GM23248 (cell line): ENCODE measurements at places on chromosomes 3 and 15. TPM values are rescaled to one million over a fixed set of nuclear protein-coding genes. Genes with fewer than 3 reads are reported as not detected.

The TP63 gene
- polyA plus RNA-seq, result not detected in 2 replicates

DNA sequence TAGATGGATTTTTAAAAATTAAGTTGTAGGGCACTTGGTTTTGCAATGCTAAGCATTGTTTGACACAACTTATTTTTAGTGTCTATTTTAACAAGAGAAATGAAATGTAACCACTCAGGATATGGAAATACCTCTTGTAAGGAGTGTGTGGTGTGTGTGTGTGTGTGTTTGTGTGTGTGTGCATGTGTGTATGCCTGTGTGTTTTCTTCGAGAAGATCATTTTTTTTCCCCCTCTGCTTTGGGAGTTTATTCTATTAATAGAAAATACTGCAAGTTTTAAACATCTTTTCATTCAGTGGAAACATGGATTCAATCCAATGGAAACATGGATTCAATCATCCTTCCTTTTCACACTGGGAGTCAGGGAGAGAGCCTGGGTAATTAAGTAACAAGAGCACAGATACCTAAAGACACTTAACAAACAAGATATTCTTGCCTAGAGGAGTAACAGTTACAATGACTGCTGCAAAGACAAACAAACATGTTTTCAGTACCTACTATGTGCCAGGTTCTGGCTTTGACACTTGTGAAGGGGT lies 567.2 kb upstream of the TBL1XR1 start:
- no peak overlapping the region for H3K4me3 ChIP-seq
- H3K36me3 ChIP-seq, result no peaks in the 10 kb centered on the region
- peak; percentile 35 for DNase-seq
- no peak overlapping the region for H3K27ac ChIP-seq
- peaks cover 19% of the 10 kb centered on the region; the same call in 1 of the 2 replicates for H3K4me1 ChIP-seq
- no peaks in the 10 kb centered on the region for H3K27me3 ChIP-seq

DNA sequence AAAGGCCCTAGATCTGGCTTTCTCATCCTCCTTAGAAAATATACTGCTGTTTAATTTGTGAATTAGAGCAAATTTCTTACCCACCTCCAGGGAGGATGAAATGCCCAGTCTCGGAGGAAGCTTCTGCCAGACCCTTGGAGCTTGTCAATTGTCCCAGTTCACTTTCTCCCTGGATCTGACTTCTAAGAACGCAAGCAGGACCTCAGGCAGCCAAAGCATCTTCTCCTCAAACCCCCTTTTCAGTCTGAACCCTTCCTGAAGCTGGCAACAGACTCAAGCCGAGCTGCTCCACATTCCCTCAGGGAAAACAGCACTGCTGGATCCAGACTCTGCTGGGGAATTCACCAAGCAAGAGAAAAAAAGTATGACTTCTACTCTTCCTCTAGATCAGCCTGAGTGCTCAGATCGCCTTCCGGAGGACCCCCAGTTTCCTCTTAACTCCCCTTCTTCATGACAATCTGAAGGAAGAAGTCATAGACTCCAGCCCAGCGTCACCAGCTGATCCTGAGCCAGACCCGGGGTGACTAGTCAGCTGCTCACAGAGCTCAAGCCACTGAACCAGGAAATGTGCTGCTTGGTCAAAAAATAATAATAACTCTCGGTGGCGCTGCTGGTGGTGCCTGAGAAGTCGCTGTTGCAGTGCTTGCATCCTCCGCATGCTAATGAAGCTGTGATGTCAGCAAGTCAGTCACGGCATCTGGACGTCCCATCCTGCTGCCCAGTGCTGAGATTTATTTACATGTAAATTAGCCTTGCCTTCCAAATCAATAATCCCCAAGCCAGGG lies at the start of gene PRICKLE2:
PRICKLE2 (minus strand) TSS at position 641 of the 785 bp plus-strand sequence. CDS start 26,539 bp downstream, outside the sequence.
- H3K4me1 ChIP-seq, result peaks cover 61% of the 10 kb centered on the region
- H3K27ac ChIP-seq, result peak within 1 kb of the TSS; percentile 95
- H3K4me3 ChIP-seq, result peak within 1 kb of the TSS; percentile 75
- H3K27me3 ChIP-seq, result no peaks in the 10 kb centered on the region

The OSBPL10 gene
- 0.95 and 2.4 TPM in 2 replicates for polyA plus RNA-seq

The PLSCR5 gene
- polyA plus RNA-seq, result not detected in 2 replicates

DNA sequence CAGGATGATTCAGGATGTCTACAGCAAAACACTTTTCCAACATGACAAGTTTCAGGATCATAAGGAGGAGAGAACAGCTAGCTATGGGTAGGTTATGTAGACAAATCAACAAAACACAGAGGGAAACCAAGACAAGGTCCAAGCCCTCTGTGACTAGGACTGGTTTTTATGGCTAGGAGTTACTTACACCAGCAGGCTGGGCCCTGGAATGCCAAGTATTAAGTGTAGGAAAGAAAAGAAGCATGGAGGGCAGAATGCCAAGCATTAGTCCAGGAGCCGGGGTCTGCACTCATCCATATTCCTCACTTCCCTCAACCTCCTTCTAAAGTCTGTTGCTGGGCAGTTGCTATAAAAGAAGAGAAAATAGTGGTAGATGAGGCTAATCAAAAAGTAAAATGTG lies 35.3 kb upstream of the PPP2R3A start:
- H3K36me3 ChIP-seq, result no peaks in the 10 kb centered on the region
- H3K4me1 ChIP-seq, result peaks cover 18% of the 10 kb centered on the region
- H3K27ac ChIP-seq, result peak overlapping the region; percentile 38
- H3K27me3 ChIP-seq, result no peaks in the 10 kb centered on the region
- DNase-seq, result peak; percentile 16

DNA sequence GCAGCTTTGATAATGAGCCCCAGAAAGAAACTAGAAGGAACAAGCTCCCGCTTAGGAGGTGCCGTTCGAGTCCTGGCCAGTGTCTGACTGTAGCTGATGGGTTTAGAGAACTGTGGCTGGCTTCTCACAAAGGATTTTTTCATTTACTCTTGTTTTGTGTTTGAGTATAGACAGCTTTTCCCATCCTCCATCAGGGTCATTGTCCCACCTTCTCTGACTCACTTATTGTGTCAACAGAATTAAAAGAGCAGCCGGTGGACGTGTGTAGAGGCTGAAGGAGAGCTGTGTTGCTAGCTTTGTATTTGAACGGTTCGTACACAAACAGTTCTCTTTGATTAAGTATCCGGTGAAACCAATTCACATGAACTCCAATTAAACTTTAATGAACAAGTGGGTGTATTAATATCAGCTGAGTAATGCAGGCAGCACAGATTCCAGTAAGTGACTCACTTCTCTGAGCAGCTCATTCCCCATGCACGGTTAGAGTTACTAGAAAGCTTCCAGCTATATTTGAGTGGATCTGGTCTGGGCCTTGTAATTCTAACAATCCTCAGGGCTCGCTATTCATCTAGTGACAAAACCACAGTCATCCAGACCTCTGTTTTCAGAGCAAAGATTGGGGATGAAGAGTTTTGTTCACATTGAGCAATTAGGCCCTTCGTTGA lies 141.0 kb downstream of the LPP start:
- peaks cover 61% of the 10 kb centered on the region for H3K4me1 ChIP-seq
- H3K27ac ChIP-seq, result peak overlapping the region; percentile 79
- no peaks in the 10 kb centered on the region for H3K27me3 ChIP-seq
- H3K36me3 ChIP-seq, result no peaks in the 10 kb centered on the region
- H3K4me3 ChIP-seq, result peak overlapping the region; percentile 48
